ENCODE measurements at places on chromosomes 4 and X. TPM values are rescaled to one million over a fixed set of nuclear protein-coding genes. Genes with fewer than 3 reads are reported as not detected.

- DNase-seq, result no peak
These were observed 52.1 kb upstream of the CAPN6 start for GRCh38 chrX:111322231-111322855.

- DNase-seq, result no peak
These were observed 1535.3 kb upstream of the PCDH10 start for GRCh38 chr4:131613824-131614216.

SEPTIN6 gene
- total RNA-seq, result 178 TPM

IL13RA2 gene
- not detected for total RNA-seq

DNA sequence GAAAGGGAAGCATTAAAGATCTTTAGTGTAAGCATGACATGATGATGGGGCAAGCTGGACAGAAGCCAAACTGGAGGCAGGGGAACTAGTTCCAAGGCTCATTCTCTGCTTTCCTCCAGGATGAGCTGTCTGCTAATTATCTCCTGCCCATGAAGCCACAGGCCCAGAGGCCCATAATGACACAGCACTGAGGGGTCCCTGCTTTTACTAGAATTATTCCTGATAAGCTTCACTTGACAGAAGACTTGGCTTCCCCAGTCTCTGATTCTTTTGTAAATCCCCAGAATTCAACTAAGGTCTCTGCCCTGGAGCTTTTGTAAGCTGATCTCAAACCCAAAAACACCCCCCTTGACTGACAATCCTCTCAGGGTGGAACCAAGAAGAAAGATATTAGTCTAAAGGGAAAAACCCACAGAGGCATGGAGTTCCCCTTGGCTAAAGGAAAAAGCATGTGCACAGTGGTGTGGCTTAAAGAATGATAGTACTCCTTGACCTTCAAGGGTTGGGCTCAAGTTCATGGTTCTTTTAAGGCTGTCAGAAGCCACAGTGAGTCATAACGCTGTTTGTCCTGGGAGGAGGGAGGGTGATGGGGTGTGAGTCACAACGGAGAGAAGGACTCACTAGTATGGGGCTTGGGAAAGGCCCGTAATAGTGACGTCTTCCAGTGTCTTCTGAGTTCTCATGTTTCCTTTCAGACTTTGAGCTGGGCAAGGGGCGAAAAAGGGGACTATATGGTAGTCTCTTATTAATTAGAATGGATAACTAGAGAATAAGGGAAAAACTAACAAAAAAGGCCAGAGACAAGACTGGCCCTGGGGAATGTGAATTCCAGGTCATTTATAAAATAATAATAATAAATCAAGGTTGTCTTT is 146.0 kb upstream of the CPEB2 start:
- DNase-seq, result peak; percentile 50

- no peak for DNase-seq
These were observed 92.8 kb downstream of the MAML3 start for GRCh38 chr4:140061194-140061593.

DNA sequence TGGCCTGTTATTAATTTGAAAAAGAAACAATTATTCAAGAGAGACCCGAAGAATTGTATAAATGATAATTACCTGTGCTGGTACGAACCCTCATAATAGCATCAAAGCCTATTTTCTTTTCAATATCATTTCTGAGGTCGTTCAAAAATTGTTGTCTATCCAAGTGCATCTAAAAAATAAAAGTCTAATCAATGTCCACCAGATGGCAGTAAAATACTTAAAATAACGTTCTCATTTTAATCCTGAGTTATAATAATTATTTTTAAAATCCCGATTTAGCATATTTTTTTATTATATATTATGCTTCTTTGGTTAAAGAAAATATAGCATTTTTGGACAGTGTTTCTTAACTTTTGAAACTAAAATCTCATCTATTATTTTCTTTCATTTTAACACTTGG is 55.7 kb downstream of the METTL14 start:
- no peak for DNase-seq

PCYT1B gene
- not detected for total RNA-seq
